ENCODE measurements at places on chromosomes 5 and 9.

- DNase-seq = no peak
Observed at GRCh38 chr5:31052937-31053658, 140.4 kb upstream of the CDH6 start.

DNA sequence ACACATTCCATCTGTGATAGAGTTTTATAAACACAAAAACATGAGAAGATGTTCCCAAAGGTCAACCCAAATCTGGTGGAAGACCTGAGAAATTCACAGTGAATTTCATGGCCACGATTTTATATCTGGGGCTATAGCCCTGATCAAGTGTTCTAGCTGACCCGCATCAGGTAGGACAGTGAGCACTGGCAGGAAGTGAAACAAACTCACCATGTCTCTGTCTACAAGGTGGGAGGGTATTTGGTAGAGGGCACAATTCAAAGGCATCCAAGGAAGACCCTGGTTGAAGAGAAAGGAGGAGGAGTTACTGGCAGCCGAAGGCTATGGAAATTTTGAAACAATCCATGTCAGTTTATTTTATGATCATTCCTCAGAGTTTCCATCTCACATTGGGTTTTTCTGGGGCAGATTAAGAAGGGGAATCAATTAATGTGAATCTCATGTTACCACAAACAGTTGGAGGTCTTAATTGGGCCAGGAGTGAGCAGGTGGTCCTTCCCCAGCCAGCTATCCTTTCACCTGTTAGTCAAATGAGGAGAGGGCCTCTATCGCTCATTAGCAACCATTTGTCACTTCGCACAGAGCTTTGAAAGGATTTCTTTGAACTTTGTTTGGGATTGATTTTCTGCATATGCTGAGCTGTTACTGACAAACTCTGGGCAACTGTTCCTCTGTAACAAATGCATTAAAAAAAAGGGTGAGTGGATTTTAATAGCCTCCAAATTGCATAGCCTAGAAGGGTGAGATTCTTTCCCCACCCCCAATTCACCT, 612.0 kb upstream of the CLINT1 start:
- DNase-seq = no peak

- no peak for DNase-seq
Observed at GRCh38 chr9:86406366-86406765, 52.2 kb upstream of the TUT7 start.

DNA sequence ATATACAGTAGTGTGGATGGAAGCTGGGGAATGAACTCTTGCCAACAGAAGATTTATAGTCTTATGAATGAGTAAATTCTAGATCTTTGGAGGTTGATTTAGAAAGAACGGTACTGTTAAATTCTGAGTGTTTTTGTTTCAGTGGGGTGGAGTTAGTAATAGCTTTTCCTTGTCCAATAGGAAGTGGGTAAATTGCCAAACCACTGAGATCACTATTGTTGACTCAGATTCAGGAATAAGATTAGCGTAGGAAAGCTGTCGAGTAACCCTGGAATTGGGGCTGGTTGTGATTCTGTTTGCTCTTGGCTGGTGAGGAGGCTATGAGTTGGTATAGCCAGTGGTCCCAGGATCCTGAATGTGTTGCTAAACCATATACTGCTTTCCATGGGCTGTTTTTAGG, 155.6 kb downstream of the ARHGAP26 start:
- DNase-seq = no peak

- peak; percentile 57 for DNase-seq
Observed at GRCh38 chr5:108380531-108381349, 1.2 kb downstream of the FBXL17 start.

DNA sequence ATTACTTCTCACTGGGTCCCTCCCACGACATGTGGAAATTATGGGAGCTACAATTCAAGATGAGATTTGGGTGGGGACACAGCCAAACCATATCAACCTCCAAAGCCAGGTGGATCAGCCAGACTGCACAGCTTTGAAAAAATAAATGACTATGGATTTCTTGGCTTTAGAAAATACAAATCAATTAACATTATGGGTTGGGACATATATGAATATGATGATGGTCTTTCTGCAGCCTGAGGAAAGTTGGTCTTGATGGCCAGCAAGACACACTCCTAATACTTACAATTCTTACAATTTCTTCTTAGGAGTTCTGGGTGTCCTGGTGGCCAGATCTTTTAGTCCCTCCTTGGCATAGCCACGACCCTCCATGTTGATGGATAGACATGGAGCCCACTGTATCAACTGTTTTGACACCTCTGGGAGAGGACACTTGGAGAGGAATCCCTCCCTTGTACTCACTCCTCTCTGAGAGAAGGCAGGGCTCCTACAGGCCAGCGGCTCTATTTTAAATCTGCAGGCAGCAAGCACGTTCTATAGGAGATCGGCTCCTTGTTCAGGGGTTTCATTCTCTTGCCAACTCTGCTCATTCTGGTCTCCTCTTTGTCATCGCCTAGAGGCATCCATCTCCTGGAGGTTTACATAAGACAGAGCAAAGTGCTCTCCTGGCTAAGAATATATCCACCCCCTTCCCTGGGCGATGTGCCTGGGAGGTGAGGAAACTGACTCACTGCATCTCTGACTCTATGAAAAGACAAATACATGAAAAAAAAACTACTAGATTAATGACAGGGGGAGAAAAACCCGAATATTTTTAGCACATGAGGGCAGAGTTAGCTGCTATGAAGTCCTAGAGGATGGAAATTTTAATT, 145.9 kb downstream of the CARTPT start:
- DNase-seq = no peak
